Glutamatergic neuron (in vitro differentiated cells): ENCODE measurements at places on chromosomes 1 and 21. TPM values are rescaled to one million over a fixed set of nuclear protein-coding genes. Genes with fewer than 3 reads are reported as not detected.

The ERICH3 gene
- total RNA-seq: 1.9 TPM

The AXDND1 gene
- not detected for total RNA-seq

The C1QB gene
- not detected for total RNA-seq

The PDE9A gene
- total RNA-seq: 58.7 TPM

The MYBPH gene
- not detected for total RNA-seq

The TCHH gene
- total RNA-seq: 0.49 TPM

The VHLL gene
- not detected for total RNA-seq

The PCAT6 gene
- 7.7 TPM for total RNA-seq

The GBP6 gene
- total RNA-seq: not detected

The MASP2 gene
- not detected for total RNA-seq

The NCF2 gene
- total RNA-seq: not detected

The SYPL2 gene
- 0.42 TPM for total RNA-seq

The OR2L13 gene
- not detected for total RNA-seq

The RBM11 gene
- 2.7 TPM for total RNA-seq

The APOBEC4 gene
- total RNA-seq: not detected

The TSACC gene
- total RNA-seq: not detected

The PDZK1 gene
- 1.7 TPM for total RNA-seq

The CSF1 gene
- 0.59 TPM for total RNA-seq

The AK4 gene
- 2.6 TPM for total RNA-seq

The FAM151A gene
- not detected for total RNA-seq

The SMYD2 gene
- total RNA-seq: 26.0 TPM

The SIPA1L2 gene
- 177 TPM for total RNA-seq

The CDK18 gene
- 1.7 TPM for total RNA-seq

The SLAMF1 gene
- total RNA-seq: not detected

The TRPM2 gene
- total RNA-seq: not detected

The CD101 gene
- total RNA-seq: 3.2 TPM

The USP21 gene
- 21.5 TPM for total RNA-seq

The GSTM5 gene
- total RNA-seq: 0.20 TPM

The MRPS6 gene
- total RNA-seq: 31.6 TPM

The PROX1 gene
- total RNA-seq: 68.4 TPM

The TFF2 gene
- total RNA-seq: not detected

The RNF186 gene
- total RNA-seq: not detected

The HSD3B2 gene
- not detected for total RNA-seq

The MAP7D1 gene
- total RNA-seq: 152 TPM

The CELA3A gene
- not detected for total RNA-seq

The C1orf141 gene
- total RNA-seq: not detected

The CRP gene
- not detected for total RNA-seq

The CFHR4 gene
- not detected for total RNA-seq

The ADCY10 gene
- 0.07 TPM for total RNA-seq

The PPP1R8 gene
- total RNA-seq: 60.2 TPM

The CFHR2 gene
- total RNA-seq: not detected

The FRRS1 gene
- 1.3 TPM for total RNA-seq

The NEGR1 gene
- total RNA-seq: 0.51 TPM

The ITLN2 gene
- total RNA-seq: not detected

The NTNG1 gene
- 3.2 TPM for total RNA-seq

The SELENOF gene
- total RNA-seq: 95.2 TPM

The TMEM240 gene
- total RNA-seq: 24.4 TPM

The GPR137B gene
- total RNA-seq: 22.5 TPM

The TNFRSF14 gene
- 1.2 TPM for total RNA-seq

The SMCP gene
- total RNA-seq: not detected

The CCDC17 gene
- 3.8 TPM for total RNA-seq

The DENND2C gene
- 0.54 TPM for total RNA-seq

The CELA3B gene
- not detected for total RNA-seq
